Esophagus squamous epithelium (tissue), 5 donors: ENCODE measurements at places on chromosomes 6 and 20.

DNA sequence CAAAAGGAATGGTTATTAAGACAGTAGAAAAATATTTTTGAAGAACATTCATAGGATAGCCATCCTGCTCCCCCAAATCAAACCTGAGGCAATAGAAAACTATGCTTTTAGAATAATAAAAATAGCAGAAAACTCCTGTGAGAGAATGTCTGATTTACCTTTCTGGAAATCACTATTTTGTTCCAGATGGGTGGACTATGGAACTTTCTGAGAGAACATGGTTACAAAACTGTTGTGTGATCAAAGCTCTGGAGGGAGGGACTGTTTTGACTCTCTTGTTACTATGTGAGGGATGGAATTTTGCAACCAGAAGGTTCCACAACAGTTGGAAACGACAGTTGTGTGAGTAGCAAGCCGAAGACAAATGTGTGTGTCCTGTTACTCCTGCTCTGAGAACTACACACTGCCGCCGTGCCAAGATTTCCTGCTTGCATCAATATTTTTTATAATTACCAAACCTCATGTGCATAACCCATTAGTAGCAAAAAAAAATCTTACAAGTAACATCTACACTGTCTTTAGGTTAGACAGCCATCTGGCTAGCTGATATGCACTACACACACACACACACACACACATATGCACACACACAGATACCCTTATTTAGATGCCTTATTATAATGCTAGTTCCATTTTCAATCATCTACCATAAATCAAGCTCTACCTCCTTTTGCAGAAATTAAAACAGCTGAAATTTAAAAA lies 11.0 kb upstream of the HIVEP1 start:
- no peak overlapping the region for H3K4me3 ChIP-seq
- H3K27me3 ChIP-seq: no peaks in the 10 kb centered on the region
- no peaks in the 10 kb centered on the region for H3K4me1 ChIP-seq
- no peak overlapping the region for H3K27ac ChIP-seq

- DNase-seq: no peak
- peaks cover 22% of the 10 kb centered on the region for H3K27me3 ChIP-seq
- H3K36me3 ChIP-seq: peaks cover 23% of the 10 kb centered on the region
- no peak overlapping the region for H3K4me3 ChIP-seq
- no peak overlapping the region for H3K27ac ChIP-seq
- peaks cover 21% of the 10 kb centered on the region for H3K4me1 ChIP-seq
Measured at GRCh38 chr20:645318-646106, 7.5 kb downstream of the SRXN1 start.

- DNase-seq: no peak
- no peak overlapping the region for H3K27ac ChIP-seq
- H3K27me3 ChIP-seq: no peaks in the 10 kb centered on the region
- no peak overlapping the region for H3K4me3 ChIP-seq
- H3K4me1 ChIP-seq: no peaks in the 10 kb centered on the region
- H3K36me3 ChIP-seq: no peaks in the 10 kb centered on the region
Measured at GRCh38 chr20:5881703-5882102, 68.6 kb downstream of the TRMT6 start.

GRCh38 chr6:80608881-80609280 lies 502.4 kb downstream of the BCKDHB start:
- H3K27me3 ChIP-seq: no peaks in the 10 kb centered on the region
- H3K4me1 ChIP-seq: peaks cover 7% of the 10 kb centered on the region
- no peak overlapping the region for H3K27ac ChIP-seq
- no peaks in the 10 kb centered on the region for H3K36me3 ChIP-seq
- DNase-seq: no peak

DNA sequence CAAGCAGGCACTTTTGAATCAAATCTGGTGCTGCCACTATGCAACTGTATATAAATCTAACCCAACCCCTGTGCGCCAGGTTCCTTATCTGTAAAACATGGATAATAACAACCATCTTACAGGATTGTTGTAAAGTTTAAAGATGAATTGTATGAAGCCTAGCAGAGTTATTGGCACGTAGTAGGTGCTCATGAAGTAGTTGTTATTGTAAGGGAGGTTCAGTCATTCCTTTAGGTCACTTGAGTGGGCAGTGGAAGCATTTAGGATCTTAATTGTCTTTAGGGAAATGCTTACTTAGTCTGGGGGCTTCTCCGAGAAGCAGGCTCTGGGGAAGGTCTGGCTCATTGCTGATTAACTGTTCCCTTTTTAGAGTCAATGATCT lies 29.8 kb upstream of the PKIG start:
- peak overlapping the region; percentile 51 for H3K27ac ChIP-seq
- H3K4me3 ChIP-seq: no peak overlapping the region
- H3K27me3 ChIP-seq: no peaks in the 10 kb centered on the region
- DNase-seq: no peak
- no peaks in the 10 kb centered on the region for H3K36me3 ChIP-seq
